Fibroblast of lung (primary cell): ENCODE measurements at places on chromosomes 5 and 9.
A peak's percentile ranks its signal among the peaks of the same experiment; 100 is the strongest.

DNA sequence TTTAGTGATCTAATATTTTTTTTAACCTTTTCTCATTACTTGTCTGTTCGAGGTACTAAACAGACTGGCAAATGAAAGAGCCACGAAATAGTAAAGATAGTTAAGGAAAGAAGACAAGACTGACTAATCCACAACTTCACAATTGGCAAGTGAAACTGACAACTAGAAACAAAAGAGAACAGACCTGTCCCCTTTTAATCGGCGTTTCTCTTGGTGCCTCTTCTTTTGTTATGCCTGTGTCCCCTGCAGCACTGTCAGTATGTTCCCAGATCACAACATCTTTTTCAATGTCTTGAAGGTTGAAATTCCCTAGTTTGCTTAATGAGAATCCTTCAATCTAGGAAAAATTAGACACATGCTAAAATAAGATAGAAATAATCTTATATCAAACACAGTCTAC lies 26.1 kb downstream of the TUT7 start:
- no peak for DNase-seq

DNA sequence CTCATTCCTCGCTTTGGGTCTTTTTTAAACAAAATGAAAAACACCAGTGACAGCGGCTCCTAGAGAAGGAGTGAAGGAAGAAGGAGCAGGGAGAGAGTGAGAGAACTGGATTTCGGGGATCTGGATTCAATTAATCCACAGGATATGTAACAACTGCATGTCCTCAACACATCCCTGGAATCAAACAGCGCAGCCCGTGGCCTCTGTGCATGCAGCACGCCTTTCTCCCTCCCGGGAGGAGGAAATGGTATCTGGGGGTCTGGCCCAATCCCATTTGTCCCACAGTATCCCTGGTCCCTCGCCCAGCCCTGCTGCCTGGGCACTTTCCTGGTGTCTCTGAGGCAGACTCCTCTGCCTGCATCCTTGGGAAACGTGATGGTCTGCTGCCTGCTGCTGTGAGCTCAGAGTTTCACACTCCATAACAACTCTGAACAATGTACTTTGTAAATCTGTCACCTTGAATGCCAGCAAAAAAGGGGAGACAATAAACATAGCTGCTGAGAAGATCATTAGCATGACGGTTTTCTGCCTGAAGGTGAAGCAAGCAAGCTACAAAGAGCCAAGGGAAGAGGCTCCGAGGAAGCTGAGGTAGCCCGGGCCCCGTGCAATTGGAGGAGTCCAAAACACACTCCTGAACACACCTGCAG lies 56.1 kb downstream of the PTCH1 start:
- no peak for DNase-seq

- no peak for DNase-seq
Observed at GRCh38 chr5:174482607-174483024, 241.8 kb upstream of the MSX2 start.

DNA sequence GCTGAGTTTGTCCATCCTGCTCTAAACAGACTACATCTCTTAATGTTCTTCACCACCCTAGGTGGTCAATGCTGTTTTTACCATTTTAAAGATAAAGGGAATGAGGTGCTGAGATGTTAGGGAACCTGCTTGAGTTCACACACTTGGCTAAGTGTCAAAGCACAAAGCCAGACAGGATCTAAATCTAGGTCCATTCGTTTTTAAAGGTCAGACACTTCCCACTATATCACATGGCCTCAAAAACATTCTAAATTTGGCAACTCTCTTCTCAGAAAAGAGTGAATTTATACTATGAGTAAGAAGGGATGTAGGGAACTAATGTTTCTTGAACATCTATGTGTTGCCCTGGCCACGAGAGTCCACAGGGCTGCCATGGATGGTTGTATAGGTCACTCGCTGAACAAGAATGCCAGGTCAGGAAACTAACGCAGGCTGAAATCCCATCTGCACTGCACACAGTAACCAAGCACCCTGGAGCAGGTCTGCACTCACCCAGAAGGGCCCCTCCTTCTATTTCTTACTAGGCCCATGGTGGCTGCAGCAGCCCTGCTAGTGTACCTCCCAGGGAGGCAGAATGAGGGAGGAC lies 213.0 kb downstream of the SPOCK1 start:
- DNase-seq: no peak

DNA sequence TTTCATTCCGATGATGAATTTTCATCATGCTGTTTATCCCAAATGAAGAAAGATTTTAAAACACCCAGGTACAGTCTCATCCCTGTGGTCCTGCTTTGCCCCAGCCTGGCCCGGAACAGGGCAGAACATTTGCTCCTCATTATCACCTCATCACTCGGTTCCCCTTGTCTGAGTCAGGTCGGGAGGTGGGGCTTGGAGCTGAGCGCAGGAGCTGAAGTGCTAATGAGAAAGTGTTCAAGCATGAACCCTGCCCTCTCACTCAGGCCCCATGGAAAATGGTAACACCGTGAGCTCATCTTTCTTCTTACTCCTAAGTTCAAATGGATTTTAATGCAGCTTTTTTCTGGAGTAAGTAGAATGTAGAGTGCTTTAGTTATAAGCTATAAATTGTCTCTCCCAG lies 466.2 kb downstream of the KDM4C start:
- DNase-seq: no peak

GRCh38 chr5:42483472-42484154 lies 60.4 kb downstream of the GHR start:
- peak; percentile 18 for DNase-seq

DNA sequence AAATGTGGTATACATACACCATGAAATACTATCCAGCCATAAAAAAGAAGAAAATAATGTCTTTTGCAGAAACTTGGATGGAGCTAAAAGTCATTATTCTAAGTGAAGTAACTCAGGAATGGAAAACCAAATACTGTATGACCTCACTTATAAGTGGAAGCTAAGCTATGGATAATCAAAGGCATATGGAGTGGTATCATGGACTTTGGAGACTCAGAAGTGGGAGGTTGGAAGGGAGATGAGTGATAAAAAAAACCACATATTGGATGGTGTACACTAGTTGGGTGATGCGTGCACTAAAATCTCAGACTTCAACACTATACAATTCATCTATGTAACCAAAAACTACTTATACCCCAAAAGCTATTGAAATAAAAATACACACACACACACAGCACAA lies 24.5 kb downstream of the ADAMTS12 start:
- DNase-seq: no peak

GRCh38 chr9:134413890-134414623 lies 87.8 kb downstream of the RXRA start:
- peak; percentile 92 for DNase-seq

DNA sequence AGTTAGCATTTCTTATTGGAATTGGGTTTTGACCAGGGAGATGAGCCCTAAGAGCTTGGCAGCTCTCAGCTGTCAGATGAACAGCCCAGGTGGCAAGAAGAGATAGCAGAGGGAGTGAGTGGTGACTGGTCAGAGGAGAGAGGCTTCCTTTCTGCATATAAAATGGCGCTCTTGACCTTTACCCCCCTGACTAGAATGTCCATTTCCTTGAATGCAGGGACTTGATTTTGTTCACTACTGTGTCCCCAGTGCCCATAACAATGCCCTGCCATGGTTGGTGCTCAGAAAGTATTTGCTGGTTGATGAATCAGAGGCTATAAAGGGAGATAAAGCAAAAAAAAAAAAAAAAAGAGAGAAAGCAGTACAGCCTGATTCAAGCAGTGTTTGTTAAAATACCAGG lies 7.2 kb downstream of the CHMP5 start:
- peak; percentile 15 for DNase-seq

DNA sequence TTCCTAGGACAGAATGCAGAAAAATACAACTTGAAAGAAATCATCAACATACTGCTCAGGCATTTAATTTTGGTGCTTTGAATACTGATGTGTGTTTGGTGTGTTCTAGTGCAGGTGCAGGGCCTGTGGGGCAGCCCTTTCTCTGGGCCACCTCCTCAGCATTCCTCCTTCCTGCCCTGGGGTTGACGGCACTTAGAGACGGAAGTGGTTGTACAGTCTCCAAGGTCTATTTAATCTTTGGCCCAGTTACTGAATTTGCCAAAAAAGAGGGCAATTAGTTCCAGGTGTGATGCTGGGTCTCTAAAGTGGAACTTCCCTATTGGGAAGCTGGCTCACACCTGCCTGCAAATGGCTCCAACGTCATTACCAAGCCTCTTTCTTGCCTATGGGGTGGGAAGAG lies 269.0 kb downstream of the SH3GL2 start:
- DNase-seq: no peak

DNA sequence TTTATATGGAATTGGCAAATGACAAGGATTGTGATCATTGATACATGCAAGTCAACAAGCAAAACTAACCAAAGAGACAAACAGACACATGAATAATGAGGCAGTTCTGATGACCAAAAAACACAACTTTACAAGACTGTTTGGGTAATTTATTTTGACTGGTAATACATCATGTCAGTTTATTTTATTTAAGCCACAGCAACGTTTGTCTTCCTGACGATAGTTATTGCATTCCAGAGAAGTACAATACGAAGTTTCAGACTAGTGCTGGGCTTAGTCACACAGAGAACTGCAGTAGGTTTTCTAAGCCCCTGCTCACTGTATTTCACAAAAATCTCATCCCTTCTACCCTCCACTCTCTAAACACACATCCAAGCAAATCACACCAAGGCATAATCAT lies 514.2 kb downstream of the RAB3C start:
- peak; percentile 74 for DNase-seq

GRCh38 chr9:19342947-19343346 lies 37.1 kb downstream of the RPS6 start:
- no peak for DNase-seq

DNA sequence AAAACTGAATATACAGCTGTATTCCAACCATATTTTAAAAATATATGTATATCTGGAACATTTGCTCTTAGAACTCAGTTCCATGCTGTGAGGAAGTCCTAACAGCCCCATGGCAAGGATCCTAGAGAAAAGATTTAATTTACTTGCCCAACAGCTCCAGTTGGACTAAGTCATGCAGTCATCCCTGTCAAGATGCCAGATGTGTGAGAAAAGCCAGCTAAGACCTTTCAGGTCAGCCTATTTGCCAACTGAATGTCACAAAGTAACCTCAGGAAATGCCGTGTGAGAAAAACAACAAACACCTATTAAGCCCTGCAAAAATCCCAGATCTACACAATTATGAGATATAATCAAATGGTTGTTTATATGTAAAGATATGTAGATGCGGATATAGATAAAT lies 416.3 kb downstream of the NR2F1-AS1 start:
- peak; percentile 85 for DNase-seq

DNA sequence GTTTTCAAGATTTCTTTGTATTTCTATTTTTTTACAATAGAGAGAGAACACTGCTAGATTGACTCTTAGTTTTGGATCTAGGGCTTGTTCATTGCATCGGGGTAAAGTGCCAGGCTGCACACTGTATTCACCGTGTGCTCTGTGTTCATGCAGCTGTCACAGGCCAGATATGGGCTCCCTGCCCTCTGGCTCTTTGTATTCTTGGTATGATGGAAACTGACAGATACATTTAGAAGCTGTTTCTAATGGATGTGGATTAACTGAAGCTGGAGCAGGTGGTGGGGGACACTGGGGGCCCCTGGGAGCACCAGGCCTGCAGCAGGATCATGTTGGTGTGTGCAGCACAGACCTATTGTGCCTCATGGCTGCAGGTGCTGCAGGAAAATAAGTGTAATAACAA lies 28.0 kb downstream of the SLC36A1 start:
- DNase-seq: no peak

DNA sequence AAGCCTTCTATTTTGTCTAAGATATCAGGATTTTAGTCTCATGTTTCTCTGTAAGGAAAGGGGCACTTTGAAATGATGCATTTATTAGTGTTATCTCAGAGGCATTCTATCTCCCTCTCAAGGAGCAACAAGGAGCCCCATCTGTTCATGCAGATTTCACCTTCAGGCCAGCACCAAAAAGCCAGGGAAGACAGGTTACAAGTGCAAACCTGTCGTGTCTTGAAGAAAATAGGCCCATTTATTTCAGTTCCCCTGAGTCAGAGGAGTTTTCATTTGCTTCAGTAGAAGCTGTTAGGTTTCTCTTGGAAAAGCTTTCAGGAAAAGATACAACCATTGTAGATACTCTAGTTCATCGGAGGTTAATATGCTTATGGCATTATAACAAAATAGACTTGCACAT lies 97.2 kb downstream of the SPOCK1 start:
- DNase-seq: no peak

DNA sequence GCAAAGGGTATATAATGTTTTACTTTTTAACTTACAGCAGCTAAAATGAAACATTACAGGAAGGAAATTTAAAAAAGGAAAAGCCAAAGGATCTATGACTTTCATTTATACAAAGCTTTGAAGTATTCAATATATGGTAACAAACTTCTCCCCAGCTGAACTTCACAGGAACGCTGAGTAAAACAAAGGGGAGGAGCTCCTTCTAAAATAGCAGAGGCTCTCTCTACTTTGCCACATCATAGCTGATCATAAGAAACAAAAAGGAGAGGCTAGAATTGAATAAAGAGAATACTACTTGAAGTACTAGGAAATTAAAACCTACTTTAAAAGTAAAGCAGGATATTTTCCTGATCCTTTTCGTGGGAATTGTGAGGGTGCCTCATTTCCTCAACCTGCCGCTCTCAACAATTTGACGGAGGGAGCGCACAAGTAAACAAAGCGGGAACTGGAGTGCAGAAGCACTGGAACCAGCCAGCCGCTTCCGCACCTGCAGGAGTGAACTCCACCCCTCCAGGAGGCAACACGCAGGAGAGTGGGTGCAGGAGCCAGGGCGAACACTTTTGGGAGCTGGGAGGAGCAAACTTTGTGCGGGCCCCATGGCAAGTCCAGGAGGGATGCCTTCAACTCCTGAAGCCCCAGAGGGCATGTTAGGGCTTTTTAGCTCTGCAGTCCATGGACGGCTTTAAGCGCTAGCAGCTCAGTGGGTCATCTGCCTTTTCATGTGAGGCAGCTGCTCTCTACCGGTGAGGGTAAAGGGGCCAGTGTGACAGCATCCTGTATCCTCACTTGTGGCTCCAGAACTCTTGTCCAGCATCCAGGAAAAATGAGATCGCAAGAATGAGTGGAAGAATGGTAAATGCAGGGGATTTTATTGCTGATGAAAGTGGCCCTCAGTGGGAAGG lies 757.4 kb downstream of the PTPRD start:
- DNase-seq: no peak

- DNase-seq: no peak
Observed at GRCh38 chr5:73019766-73020165, 63.9 kb downstream of the FCHO2 start.

DNA sequence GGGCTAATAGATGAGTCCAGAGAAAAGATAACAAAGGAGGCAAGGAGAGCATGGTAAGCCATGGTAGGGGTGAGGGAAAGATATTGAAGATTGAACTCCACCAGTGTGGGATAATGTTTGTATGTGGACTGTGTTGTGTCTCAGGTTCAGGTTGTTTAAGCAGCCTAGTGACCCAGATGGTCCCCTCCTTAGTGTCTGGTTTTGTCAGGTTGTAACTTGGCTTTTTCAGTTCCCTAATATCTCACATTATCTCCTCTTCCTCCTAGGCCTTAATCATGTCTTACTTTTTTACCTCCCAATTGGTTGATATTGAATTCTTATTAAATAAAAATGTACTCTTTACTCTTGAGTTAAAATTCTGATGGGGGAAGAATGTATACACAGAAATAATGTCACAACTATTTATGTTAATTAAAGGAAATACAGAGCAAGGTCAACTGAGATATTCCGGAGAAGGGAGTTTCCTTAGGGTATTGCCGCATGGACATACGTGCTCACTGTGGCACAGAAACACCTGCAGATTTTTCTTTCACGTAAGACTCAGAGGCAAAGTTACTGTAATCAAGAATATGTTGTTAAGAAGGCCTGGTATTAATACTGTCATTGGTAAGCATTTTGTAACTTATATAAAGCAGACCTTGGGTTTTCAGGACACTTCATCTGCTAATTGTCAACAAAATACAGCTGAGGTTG lies 23.4 kb upstream of the SH3GL2 start:
- DNase-seq: no peak
